ENCODE measurements at places on chromosomes 2 and 18.

- DNase-seq, result no peak
These were observed 33.2 kb upstream of the NCOA1 start for GRCh38 chr2:24457696-24458386.

- DNase-seq, result no peak
These were observed 222.2 kb downstream of the LTBP1 start for GRCh38 chr2:33168922-33169321.

DNA sequence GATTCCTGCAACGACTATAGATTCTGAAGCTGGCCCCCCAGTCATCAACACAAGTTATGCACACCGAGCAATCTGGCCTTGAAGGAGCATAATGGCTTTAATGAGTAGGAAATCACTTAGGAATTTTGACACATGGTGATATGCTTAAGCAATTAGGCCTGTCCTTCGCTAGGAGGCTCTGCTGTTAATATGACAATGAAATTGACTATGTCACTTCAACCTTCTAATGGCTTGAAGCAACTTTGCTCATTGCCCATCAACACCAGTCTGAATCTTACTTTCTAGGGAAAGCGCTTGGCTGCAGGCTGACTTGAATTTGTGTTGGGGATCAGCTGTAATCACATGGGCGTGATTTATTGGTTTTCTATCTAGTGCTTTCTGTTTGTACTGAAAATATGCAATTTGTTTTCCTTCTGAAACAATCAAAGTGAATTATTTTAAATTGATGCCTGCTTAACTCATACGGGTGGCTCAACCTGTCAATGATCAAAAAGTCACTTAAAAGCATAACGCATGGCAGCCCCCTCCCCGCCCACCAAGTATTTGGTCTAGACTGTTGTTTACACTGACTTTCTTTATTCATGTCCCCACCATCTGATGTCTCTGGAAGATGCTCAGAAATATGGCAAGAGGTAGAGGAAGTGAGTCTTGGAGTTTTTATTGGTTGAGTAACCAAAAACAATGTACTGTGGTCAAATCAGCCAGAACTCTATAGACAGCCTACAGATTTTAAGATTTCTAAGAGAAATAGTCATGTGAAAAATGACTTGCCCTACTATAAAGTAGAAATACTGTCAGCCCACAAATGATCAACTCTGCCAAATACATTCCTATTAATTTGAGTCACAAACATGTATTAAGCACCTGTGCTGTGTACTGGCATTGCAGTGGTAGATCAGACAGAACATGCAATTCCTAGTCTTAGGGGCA lies 344.9 kb downstream of the RBM43 start:
- no peak for DNase-seq

DNA sequence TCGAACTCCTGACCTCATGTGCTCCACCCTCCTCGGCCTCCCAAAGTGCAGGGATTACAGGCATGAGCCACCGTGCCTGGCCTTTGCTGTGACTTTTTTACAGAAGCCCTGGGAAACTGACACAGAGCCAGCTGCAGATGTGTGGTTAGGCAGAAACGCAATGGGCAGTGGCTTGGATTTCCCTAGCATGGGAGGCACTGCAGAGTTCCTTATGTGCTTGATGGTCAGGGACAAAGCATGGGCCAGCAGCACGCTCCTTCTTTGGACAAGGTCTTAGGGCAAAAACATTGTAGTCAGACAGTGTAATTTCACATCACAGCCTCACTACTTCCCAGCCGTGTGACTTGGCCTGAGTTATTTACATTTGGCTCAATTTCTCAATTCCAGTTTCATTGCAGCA lies 153.9 kb downstream of the RNF144A start:
- DNase-seq, result no peak

- no peak for DNase-seq
These were observed 834 bp downstream of the PDCL3 start for GRCh38 chr2:100563407-100564247.

- no peak for DNase-seq
These were observed 76.5 kb downstream of the CCDC102B start for GRCh38 chr18:68874361-68874760.

DNA sequence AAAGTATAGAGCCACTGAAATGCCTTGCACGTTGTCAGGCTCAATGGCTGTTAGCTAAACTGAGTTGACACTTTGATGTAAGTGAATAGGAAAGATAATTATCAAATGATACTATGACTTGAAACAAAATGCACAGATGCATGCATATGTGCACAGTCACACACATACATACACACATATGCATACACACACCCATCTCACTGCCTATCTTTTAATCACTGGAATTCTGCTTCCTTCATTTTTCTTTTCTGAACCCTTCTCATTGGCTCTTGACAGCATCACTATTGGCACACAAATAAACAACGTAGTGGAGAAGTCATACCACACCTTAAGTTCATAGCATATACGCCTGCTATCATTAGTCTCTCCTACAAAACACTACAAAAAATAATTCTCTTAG lies 154.9 kb upstream of the NCKAP5 start:
- no peak for DNase-seq

DNA sequence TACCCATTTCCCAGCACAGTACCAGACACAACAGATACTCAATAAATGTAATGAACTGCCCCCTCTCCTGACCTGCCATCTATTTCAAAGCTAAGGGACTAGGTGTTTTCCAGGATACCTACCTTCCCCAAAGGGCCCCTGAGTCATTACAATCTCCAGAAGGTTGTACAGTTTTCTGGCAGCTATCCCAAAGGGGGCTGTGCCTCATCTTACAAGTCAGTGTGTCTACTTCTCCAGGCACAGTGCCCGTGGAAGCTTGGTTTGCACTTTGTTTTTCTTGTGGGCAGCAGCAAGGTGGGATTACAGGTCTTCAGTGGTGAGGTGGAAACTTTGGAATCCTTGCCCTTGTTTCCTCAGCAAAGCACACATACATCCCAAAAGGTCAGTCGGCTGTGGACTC lies 62.8 kb upstream of the CYP26B1 start:
- no peak for DNase-seq

DNA sequence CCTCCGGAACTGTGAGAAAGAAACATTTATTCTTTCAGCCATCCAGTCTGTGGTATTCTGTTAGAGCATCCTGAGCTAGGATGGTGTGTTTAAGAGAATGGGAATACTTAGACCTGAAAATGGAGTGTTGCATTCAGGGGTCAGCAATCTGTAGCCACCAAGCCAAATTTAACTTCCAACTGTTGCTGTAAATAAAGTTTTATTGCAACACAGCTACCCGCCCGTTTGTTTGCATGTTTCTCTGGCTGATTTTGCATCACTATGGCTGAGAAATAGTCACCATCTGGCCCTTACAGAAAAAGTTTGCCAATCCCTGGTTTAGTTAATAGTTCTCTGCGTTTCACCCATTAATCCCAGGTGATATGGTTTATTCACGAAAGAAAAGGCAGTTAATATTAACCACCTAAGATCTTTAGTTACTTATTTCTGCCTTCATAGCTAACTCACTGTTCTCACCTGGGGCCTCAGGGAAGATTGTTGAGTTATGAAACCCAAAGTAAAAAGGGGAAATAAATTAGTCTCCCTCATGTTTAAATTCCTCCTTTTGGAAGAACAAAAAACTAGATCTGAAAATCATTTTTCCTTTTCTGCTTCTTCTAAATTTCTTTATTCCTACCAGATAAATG lies 9.5 kb upstream of the CYS1 start:
- DNase-seq, result no peak

GRCh38 chr2:221429741-221430491 lies 142.2 kb downstream of the EPHA4 start:
- DNase-seq, result no peak

- no peak for DNase-seq
These were observed 29.1 kb upstream of the SLC16A14 start for GRCh38 chr2:230097841-230098240.

- no peak for DNase-seq
These were observed 60.3 kb downstream of the EHBP1 start for GRCh38 chr2:62765619-62766376.

DNA sequence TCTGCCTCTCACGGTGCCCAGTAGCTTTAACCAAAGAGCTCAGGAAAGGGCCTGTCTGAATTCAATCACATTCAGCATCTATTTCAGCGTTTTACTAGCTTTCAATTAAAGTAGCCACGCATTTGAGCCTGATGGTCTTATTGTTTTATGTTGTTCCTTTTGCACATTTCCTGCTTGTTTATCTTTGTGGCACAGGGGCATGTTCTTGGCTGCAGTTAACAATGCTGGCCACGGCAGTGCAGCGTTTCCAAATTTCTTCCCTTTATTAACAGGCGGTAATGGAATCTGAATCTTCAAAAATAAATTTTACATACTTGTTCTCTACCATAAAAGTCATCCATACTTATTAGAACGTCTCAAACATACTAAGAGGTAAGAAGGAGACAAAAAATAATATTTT lies 46.2 kb downstream of the HPCAL1 start:
- no peak for DNase-seq

DNA sequence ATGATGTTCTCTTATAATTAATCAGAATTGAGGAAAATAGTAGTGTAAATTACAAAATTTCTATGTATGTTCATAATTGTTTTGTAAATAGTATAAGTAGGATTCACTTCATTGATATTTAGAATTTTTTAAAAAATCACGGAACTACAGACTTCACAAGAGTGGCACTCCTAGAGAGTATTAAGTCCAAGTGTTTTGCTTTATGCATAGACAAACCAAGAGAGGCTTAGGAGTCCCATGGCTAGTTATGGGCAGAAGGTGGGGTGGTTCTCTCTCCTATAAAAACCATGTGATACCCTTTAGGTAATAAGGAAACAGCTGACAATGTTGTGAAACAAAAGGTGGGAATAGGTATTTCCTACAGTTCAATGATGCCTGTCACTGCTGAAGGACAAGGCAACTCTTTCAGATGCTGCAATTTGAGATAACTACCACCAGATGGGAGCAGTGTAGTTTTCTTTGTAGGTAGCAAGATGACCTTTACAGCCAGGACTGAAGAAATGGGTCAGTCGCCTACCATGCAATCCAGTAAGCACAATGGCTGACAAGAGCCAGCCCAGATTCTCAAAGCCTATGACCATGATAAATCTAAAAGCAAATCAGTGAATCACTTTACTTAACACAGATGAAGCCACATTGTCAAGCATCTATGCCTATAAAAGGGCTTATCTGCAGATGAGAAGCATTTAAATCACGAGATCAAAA lies 83.9 kb downstream of the AAK1 start:
- DNase-seq, result no peak

GRCh38 chr2:200976710-200977109 lies 13.2 kb upstream of the ORC2 start:
- no peak for DNase-seq

All from NCI-H187 treated with DMSO at 0.1 percent for 48 hours (cell line).